ENCODE measurements at places on chromosomes 3 and 15.

DNA sequence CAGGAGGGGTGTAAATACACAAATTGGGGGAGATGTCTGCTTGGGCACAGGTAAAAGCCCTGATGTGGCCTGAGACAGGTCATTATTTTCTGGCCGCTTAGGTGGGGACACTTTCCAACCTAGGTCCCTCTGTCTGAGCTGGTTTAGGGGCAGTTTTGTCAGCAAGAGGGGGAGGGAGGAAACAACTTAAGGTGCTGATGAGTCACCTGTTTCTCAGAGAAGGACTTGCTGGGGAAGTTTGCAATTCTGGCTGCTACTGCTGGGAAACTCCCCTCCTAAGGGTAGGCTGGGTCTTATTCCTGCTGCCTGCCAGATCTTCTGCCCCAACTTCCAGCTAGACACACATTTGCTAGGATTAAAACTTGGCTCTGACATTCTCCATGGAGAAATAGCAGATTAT, 4.8 kb upstream of the RHOV start:
- peak; percentile 86 for DNase-seq

- no peak for DNase-seq
Measured at GRCh38 chr3:115616461-115616860, 6.8 kb upstream of the GAP43 start.

DNA sequence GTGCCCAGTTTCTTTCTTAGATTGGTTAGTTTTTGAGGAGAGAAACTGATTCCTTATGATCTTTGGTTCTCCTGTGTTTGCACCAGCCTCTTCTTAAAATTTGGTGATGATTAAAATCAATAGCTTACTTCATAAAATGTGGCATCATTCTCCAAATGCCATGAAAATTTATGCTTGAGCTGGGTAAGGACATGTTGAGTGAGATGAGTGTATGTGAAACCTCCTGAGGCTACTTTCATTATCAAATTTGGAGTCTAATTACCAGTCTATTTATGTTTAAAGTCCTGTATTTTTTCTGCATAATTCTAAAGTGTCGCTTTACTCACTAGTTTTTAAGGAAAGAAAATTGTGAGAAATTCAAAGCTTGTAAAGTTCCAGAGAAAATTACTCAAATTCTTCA, 102.1 kb downstream of the DIPK2A start:
- DNase-seq: no peak

DNA sequence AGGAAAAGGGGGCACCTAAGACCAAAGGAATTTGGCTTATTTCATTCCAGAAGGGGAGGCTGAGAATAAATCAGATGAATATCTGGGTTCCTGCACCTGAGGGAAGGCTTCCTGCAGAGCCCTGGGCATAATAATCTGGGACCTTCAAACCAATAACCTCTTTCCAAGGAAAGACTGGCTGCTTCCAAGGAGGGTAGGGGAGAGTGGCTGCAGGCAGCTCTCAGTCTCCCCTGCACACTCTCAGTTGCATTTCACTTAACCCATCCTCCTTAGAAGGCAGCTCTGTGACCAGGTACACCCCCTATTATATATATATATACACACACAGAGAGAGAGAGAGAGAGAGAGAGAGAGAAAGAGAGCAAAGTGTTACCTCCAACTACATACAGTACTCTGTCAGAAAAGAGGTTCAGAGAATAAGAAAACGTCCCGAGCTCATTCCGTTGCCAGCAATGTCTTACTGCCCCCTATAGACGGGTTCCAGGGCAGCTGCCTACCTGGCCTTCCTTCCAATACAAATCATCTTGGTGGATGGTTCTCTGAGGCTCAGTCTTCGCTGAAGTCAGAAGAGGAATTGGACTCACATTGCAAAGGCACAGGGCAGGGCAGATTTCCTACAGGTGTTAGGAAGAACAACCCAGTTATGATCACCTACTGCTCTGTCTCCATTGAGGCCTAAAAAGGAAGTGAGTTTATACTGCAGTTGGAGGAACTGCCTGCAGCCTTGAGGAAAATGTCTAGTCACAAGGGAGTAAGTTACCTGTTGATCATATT, 26.1 kb downstream of the CAPN3 start:
- peak; percentile 64 for DNase-seq

DNA sequence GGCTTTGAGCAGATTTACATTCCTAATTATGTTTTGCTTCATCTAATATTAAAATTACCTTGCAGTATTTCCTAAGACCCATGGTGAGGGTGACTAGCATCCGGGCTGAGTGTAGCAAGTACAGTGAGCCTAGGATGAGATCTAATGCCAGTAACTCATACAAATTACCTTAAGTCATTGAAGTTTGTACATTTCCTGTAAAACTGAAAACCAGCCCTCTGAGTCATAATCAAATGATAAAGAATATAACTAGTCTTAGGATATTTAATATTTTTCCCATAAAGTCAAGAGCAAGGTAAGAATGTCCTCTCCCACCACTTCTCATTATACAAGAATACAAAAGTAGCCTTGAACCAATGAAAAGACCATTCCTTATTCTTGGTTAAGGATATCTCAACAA, 54.8 kb upstream of the CHRM5 start:
- DNase-seq: no peak

DNA sequence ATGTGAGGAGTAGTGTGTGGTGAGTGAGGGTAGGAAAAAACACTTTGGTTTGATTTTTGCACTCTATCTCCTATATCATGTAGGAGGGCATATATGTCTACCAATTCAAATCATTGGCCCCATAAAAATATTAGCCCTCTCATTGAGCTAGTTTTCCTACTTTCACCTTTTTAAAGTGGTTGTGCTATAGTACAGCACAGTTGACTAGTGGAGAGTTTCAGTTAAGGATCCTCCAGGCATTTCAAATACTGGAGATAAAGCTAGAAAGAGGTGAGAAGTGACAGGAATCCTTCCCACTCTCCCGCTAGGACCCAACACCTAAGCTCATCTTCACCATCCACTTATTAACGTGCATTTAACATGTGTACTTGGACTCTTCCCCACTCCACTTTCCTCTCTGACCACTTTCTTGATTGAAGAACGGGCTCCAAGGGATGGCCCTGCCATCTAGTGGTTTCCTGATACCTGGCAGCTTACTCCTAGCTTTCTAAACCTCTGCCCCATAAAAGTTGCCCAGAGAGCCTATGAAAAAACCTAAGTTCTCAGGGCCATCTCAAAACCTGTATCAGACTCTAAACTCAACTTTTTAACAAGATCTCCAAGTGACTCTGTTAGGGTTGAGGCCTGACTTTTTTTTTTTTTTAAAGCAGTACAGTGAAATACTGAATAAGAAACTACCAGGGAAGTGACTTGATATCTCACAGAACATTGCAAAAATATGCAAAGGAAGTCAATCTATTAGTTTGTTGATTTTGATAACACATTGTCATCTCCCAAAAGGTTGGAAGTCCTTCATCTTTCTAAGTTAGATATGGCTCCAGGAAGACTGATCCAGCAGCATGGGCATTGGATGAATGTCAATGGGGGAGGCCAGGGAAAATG, 17.9 kb downstream of the IL12A start:
- DNase-seq: peak; percentile 69

DNA sequence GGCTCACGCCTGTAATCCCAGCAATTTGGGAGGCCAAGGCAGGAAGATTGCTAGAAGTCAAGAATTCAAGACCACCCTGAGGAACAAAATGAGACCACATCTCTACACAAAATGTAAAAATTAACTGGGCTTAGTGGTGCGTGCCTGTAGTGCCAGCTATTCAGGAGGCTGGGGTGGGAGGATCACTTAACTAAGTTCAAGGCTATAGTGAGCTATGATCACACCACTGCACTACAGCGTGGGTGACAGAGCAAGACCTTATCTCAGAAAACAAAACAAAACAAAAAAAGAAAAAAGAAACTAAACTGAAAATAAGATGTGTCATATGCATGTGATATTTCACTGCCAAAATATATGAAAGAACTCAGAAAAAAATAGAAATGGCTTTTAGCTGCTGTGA, 243.3 kb upstream of the CCDC54 start:
- DNase-seq: no peak

GRCh38 chr3:14245822-14246221, 67.2 kb downstream of the LSM3 start:
- no peak for DNase-seq

DNA sequence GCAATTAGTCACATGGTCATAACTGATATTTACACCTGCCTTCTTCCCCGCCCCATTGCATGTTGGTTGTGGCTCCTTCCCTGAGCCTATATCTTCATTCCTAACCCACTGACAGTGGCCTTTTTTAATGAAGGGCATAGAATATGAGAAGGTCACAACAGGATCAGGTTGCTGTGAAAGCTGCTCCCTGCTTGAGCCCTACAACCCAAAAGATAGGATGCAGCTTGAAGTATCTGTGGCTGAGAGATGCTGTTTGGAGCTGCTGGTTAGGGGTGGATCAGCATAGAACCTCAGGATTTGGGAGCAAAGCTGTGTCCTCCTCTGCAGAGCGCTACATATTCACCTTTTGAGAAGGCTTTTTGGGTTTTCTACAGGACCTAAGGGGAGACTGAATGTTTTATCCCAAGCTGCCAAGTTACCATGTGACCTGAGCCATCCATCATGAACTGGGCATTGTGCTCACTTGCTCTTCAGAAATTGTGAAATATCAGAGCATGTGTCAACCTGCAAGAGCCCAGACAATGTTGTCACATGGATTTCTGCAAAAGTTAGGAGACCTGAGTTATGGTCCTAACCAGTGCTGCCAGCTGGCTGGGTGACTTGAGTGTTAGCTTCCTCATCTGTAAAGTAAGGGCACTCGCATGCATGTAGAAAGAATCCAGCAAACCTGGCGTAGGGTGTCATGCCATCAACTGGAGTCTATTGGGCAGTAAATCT, 49.8 kb upstream of the ARL8B start:
- DNase-seq: no peak
